ENCODE measurements at places on chromosomes 11 and 22.
A peak's percentile ranks its signal among the peaks of the same experiment; 100 is the strongest.

DNA sequence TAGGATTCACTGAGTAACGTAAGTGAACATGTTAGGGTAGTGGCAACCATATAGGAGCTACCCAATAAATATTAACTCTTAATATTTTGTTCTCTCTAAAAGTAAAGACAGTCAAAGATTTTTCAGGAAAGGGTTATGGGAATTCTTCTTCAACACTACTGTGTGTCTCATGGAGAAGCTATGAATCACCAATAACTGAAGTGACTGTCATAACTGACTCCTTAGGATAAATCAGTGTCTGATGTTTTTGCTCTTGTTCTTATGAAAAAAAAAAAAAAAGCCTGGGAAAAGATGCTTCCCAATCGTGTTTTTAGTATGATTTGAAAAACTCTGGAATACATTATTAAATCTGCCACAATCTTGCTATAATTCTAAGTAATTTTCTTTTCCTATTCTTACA lies 111.2 kb upstream of the CEP126 start:
- DNase-seq: no peak

GRCh38 chr22:50701428-50702154 lies 29.0 kb downstream of the SHANK3 start:
- DNase-seq: no peak

- no peak for DNase-seq
These were observed 3.1 kb downstream of the PPP2R1B start for GRCh38 chr11:111762981-111763643.

GRCh38 chr22:47151490-47151889 lies 389.0 kb downstream of the TBC1D22A start:
- no peak for DNase-seq

- DNase-seq: peak; percentile 20
These were observed 75.0 kb downstream of the CDKN1C start for GRCh38 chr11:2810411-2811205.
